Femur (tissue), 1 donor: ENCODE measurements at places on chromosomes 5 and 9.

DNA sequence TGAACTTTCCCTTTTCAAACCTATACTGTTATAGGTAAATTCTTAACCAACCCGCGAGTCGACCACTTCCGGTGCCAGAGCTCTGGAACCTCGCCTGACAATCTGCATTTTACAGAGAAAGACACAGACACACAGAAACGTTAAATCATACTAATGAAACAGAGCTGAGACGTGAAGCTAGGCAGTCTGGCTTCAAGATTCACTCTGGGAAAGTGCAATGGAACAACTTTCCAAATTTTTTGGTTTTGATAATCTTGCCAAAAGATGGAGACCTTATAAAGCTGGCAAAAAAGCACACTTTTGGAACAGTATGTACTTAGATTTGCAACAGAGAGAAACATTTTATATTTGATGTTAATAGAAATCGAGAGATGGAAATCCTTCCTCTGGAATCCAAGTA lies 15.9 kb upstream of the WNT8A start:
- DNase-seq, result no peak

DNA sequence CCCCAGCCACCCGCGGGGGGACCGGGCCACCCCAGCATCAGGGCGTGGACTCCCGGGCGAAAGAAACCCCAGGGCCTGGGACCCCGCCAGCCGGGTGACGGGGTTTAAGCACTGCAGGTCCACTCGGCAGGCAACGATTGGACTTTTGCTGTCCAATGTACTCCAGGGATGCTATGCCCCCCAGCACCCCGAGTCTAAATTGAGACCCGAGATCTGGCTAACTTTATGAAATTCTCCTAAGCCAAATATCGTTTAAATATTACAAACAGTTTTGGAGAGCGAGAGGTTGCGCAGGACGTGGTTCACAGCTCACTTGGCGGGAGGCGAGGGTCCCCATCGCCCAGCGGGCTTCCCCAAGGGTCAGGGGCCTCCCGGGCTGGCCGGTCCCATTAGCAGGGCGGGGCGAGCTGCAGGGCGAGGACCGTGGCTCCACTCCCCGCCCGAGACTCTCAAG lies 384 bp upstream of the MRPS2 start:
- no peak for DNase-seq

DNA sequence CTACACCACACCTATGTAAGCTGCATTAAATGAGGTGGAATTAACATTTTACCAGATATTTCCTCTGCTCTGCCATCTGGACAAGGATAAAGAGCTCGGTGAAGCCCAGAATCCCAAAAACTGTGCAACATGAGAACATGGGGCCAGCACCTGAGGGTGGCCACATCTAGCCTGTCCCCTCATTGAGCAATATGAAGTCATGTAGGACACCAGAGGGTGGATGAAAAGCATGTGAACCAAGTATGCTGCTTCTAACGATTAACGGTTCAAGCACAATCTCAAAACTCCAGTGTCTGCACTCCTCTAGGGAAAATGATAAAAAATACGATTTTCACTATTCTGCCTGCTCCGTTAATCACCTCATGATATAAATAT lies 545.8 kb downstream of the EBF1 start:
- DNase-seq, result no peak

DNA sequence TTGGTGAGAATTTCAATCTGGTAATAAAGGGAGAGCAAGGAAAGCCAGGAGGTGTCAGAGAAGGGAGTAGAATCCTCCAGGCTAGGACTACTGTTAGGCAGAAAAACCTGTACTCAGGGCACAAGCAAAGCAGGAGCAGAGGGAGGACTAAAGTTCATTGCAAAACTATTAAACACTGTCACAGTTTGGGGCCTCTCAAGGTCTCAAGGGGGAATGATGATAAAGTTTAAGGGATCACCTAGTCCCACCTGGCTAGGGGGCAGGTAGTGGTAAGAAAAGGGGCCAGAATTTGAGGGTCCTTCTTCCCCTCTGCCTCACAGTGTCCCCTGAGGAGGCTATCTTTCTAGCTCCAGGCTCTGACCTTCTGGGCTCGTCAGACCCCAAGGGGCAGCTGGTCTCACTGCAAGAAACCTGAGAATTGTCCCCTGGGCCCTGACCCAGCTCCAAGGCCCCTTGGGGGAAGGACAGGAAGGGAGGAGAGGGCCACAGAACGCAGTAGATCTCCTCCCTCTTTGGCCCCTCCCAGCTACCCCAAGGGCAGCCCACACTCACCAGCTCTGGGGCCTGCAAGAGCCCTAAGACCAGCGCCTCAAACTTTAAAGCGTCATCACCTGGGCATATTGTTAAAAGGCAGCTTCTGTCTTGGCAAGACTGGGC lies 974 bp downstream of the CCDC69 start:
- DNase-seq, result peak; percentile 46

DNA sequence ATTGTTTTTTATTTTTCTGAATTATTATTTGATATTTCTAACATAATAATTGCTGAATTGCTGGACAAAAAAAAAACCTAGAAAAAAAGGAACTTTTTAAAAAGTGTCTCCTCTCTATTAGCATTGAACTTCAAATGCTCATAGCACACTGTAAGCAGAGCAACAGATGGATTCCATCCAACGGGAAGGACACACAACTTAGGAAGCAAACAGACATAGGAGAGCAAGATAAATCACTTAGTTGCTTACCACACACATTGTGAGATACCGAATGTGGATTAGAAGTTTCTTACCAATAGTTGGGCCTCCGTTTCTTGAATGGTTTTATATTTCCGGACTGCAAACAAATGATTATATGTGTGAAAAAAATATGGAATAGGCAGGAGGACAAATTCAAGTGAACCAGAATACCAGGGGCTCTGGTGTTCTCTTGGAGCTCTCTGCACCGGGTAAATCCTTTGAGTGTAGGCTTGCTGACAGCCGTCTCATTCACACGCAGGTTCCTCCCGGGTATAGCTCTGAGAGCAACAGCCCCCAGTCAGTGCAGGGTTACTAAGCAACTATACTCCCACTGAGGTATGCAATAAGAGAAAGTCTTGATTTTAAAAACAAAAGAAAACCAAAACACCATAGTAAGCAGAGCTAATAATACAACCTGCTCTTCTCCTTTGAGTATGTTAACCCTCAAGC lies 217.6 kb downstream of the TMEM167A start:
- no peak for DNase-seq

GRCh38 chr5:6484446-6484845 lies 35.8 kb downstream of the UBE2QL1 start:
- DNase-seq, result no peak

DNA sequence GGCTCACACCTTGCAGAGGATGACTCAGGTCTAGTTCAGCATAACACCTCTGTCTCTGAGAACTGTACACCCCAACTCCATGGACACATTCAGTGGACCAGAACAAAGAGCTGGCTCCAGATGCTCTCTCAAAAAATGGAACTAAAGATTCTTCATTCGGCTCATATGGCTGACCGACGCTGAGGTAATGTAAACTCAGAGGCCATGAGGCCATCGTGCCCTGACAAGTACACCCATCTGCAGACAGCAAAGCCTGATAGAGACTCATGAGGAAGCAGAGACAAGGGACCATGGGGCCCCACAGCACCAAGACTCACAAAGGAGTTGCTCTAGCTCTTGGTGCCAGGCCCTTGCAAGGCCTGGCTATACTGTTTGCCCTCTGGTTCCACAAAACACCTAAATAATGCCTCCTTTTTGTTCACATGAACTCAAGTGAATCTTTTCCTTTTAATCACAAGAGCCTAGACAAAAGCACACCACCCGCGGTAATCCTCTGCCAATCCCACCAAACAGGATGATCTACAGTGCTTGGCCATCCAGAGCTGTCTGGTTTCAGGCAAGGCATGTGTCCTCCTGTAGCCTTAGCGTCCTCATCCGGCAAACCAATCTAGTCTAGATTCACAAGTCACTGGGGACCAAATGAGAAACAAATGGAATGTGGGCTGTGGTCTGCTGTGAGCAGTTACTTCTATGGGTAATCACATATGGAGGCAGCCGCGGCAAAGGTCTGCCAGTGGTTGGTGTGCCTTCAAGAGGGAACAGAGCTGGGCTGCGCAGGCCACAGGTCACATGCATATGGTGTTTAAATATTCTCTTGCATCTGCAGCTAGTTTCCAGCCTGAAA lies 22.7 kb downstream of the MED27 start:
- DNase-seq, result no peak
